Renal pelvis (tissue), 12 donors: ENCODE measurements at places on chromosomes 1 and 21. TPM values are rescaled to one million over a fixed set of nuclear protein-coding genes. Genes with fewer than 3 reads are reported as not detected.
A peak's percentile ranks its signal among the peaks of the same experiment; 100 is the strongest.

KCND3 gene
- 1.4 TPM for polyA plus RNA-seq

KRTAP7-1 gene
- not detected for polyA plus RNA-seq

DNA sequence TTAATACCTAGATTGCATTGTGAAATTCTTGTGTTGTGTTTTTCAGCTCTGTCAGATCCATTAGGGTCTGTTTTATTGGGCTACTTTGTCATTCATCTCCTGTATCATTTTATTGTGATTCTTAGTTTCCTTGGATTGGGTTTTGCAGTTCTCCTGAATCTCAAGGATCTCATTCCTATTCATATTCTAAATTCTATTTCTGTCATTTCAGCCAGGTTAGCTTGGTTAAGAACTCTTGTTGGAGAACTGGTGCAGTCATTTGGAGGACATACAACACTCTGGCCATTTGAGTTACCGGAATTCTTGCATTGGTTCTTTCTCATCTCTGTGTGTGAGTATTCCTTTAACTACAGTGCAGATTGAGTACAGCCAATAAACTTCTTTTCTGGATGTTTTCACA, 159.6 kb downstream of the FAM78B start:
- no peak for DNase-seq

DNA sequence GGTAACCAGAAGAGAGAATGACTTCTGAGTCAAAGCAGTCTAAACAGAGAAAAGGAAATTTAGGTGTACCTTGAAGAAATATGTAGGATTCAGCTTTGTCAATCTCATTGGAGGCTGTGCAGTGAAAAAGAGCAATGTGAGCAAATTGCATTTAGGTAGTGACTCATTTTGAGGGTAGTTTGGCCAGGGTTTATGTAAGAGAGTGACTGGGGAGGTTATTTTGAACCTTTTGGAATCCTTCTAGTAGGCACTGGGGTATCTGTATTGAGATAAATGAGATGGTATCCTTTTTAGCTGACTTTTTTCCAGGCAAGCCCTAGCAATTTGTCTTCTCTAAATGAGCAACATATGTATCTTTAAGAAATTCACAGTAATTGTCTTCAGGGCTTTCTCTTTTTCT, 95.9 kb downstream of the DISP1 start:
- no peak for DNase-seq

DNA sequence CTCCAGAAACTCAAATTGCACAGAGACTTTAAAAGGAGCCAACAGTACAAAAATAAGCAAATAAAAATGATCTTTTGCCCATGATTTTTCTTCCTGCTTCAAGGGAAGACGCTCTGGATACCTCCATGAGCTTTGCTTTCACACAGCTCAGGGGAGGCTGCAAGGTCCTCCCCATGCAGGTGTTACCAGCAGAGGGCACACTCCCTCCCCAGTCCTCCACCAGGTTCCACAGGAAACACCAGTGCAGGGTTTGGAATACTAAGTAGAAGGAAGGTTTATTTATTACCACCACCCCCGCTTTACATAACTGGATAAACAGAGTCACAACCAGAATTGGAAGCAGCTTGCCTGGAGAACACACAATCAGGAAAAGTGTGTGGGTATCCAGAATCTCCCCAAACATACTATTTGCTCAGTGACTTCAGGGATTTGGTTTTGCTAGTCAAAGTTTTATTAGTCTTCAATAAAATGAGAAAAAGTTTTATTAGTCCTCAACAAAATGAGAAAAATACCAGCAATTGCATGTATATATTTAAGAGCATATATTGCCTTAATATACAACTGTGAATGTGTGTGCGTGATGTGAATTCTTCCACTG, 37.3 kb downstream of the HSD3B1 start:
- no peak for DNase-seq

DNA sequence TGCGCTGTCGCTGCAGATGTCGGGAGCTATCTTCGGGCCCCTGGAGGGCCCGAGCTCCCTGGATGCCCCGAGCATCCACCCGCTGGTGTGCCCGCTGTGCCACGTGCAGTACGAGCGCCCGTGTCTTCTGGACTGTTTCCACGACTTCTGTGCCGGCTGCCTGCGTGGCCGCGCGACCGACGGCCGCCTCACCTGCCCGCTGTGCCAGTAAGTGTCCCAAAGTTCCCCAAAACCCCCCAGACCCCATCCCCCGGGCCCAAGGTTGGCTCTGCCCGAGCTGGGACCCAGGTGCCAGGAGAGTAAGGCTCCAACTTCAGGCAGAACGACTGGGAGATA, 569 bp downstream of the RNF207 start:
- no peak for DNase-seq

DNA sequence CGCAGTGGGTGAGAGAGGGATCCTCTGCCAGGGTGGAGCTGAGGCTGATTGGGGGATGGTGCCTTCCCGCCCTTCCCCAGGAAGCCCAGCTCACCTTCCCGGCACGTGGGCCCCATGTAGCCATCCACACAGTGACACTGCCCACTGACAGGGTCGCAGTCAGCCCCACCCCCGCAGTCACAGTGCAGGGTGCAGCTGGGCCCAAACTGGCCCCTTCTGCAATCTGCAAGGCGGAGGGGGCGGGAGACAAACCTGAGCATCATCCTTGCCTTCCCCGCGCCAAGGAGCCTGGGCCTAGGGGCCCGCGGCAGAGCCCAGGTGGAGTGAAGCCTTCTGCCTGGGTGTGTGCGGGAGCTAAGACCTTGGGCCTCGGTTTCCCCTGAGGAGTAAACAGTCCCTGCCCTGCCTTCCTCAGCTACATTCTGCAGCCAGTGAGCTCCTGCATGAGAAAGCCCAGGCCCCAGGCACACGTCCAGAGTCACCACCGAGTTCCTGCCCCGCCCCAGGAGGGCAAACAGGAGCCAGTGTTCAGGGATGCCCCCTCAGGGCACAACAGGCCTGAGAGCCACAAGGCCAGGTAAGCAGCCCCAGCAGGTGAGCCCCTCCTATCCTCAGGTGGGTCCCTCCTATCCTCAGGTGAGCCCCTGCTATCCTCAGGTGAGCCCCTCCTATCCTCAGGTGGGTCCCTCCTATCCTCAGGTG, 38.2 kb downstream of the ARHGEF16 start:
- no peak for DNase-seq

DNA sequence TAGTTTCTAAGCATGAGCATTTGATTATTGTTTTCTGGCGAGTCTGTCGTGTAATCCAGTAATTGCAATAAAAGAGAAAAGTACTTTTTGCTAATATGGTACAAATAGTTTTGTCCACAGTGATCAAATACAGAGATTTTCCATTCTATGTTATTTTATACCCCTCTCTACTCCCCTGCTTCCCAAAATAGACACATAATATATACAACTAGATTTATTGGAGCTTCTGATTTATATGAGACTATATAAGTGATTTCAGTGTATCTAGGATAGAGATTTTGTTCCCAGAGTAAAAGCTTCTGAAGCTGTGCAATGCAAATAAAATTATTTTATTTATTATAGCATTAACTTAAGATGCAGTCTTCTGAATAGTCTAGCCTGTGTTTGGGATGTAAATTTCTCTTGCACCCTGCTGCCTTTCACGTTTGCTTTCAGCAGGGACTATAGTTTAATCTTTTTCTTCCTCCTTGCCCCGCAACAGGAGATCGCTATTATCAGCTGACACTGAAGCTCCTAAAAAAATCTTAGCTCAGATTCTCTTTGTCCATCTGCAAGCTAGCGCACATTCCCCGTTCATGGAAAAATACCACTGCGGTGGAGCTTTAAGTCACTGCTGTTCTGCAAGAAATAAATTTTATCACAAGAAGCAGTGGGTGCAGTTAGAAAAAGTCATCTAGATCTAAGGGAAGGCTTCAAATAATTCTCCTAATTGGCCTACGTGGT, 273.3 kb downstream of the DISC1 start:
- no peak for DNase-seq

GRCh38 chr21:25895565-25896205, 160.9 kb downstream of the GABPA start:
- peak; percentile 27 for DNase-seq

C1orf115 gene
- polyA plus RNA-seq = 28.3 TPM

- DNase-seq = no peak
Observed at GRCh38 chr21:14863745-14864210, 201.0 kb downstream of the NRIP1 start.

LIPI gene
- 0.81 TPM for polyA plus RNA-seq

DNA sequence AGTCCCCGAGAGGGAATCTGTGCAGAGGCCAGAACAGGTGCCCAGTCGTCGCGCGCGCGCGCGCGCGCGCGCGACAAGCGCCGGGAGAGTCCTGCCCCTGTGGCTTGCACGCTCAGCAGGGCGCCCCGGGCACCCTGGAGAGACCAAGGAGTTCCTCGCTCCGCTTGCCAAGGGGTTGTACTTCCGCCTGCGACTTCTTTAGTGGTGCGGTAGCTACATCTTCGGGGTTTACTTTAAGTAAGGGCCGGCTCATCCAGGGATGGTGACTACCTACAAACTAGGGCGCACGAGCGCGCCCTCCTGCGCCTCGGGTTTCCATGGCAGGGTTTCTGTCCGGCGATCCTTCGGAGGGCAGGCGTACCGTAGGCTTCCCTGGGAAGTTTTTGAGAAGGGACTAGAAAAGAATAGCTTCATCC, 1.4 kb downstream of the LHX4 start:
- no peak for DNase-seq

- DNase-seq = no peak
Observed at GRCh38 chr1:200699871-200700270, 30.2 kb upstream of the DDX59 start.

DNA sequence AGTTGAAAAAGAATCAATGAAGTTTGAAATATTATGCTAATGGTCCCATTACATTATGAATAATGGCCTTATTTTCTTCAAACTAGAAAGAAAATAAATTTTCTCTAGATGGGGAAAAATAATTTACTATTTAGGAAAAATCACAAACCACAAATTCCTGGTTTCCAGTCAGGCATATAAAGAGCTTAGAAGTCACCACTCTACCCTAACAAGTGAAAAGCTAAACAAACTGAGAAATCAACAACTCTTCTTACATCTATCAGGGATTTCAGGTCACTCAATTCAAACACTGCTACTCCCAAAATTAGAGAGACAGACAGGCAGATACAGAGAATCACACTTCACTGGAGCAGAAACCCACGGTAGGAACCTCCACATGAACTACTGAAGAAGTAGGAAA, 82.1 kb upstream of the LRRC7 start:
- no peak for DNase-seq

MCOLN2 gene
- polyA plus RNA-seq = 1.5 TPM

GRCh38 chr1:101198842-101199636, 37.8 kb upstream of the S1PR1 start:
- DNase-seq = no peak

TIAM1 gene
- 14.2 TPM for polyA plus RNA-seq

DNA sequence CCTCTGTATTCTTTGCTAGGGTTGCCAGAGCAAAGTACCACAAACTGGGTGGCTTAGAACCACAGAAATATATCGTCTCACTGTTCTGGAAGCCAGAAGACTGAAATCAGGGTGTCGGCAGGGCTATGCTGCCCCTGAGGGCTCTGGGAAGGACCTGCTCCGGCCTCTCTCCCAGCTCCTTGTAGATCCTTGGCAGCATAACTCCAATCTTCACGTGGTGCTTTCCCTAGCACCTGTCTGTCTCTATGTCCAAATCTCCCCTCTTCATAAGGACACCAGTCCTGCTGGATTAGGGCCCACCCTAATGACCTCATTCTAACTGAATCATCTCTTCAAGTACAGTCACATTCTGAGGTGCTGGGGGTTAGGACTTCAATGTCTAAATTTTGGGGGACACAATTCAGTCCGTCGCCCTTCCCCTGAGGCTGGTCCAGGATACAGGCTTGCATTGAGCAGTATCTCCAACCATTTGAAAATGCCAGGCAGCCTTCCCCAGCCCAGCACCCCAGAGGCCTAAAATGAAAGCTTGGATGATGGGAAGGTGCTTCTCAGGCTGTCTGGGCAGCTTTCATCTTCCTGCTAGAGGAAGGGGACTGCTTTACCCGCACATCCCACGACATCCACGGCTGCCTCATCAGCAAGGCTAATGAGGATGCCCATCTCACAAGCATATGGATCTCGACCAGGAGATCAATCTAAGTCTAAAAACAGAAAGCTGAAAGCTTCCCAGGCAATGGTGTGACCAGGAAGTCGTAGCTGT, 24.7 kb downstream of the TRIM67 start:
- no peak for DNase-seq

DNA sequence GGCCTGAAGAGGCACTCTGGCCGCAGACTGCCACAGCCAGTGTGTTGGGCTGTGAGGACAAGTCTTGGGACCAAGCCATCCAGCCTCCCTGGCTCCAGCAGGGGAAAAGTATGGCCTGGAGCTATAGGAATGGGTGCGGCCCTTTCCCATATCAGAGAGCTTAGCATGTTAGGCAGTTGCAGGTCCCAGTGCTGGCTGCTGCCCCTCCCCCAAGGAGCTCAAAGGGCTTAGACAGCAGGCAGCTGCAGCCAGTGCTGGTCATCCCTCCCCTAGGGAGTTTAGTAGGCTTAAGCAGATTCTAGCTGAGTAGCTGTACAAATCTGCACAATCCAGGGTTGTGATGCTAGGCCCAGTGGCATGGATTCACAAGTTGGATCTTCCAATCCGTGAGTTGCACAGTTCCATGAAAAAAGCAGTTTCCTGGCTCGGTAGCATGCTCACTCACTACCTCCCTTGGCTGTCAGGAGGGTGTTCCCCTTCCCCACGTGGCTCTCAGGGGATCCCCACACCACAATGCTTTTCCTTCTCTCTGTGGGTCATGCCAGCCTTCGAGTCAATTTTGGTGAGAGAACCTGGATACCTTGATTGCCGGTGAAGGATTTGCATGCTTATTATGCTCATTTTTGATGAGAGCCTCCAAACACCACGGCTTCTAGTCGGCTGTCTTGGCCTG, 1490.8 kb downstream of the BRINP3 start:
- DNase-seq = no peak

RGS1 gene
- 1.3 TPM for polyA plus RNA-seq

- DNase-seq = peak; percentile 80
Observed at GRCh38 chr1:41573785-41574713, 89.6 kb upstream of the EDN2 start.

ADAMTS4 gene
- 0.73 TPM for polyA plus RNA-seq

GRCh38 chr1:7970246-7970645, 8.7 kb downstream of the PARK7 start:
- DNase-seq = no peak

MATN1 gene
- polyA plus RNA-seq = 0.30 TPM

CHI3L1 gene
- polyA plus RNA-seq = 13.6 TPM

PDIK1L gene
- 17.2 TPM for polyA plus RNA-seq

HCRTR1 gene
- 0.31 TPM for polyA plus RNA-seq

FCER1G gene
- polyA plus RNA-seq = 13.9 TPM

LDLRAD1 gene
- polyA plus RNA-seq = not detected

DNA sequence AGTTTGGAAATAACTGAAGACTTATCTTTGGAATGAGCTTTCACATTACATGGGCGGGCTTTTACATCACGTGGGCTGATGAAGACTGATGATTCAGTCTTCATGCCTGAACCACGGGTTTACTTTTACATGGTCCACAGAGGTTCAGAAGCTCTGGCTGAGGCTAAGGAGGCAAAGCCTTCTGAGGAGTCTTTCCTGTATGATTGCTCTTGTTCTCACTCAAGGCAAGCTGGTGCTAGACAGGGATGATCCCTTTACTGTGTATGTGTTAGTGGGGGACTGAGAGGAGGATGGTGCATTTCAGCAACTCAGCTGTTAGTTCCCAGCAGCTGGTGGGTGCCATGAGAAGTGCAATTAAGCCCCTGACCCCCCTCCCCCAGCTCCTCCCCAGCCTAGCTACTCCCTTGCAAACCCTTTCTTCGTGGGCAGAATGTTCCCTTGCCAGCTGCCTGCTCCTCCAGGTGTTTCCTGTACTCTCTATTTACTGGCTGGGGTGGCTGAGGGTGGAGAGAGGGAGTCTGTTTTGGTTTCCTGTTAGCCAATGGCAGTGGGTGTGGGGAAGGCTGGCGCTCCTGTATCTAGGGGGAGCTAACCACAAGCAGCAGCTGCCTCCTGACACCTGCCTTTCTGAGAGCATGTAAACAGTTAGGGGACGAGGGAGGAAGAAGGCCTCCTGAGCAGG, 15.4 kb downstream of the BTG2 start:
- DNase-seq = no peak

LRRC8D gene
- 41.8 TPM for polyA plus RNA-seq
